ENCODE measurements at places on chromosomes 1 and 21.

DNA sequence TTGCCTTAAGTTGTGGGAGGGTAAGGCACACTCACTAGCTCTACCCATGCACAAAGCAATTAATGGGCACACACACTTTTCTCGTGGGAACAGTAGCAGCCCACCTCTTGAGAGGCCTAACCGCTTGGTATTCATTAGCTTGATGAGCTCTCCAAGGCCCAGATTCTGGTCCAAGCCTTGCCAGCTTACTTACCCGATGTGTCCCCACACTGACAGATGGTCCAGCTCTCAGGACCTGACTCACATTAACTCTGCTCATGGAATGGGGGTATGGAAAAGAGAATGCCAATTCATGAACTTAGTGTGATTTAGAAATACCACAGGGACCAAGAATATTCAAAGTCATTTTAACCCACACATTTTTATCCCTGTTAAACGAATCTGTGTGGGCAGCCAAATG lies 106.8 kb upstream of the CACHD1 start:
- DNase-seq: no peak

GRCh38 chr1:78607334-78607927 lies 12.8 kb upstream of the IFI44L start:
- no peak for DNase-seq

GRCh38 chr1:53254011-53254640 lies 15.8 kb upstream of the MAGOH start:
- no peak for DNase-seq

- no peak for DNase-seq
Measured at GRCh38 chr1:19309123-19309813, 2.7 kb downstream of the AKR7A2 start.

DNA sequence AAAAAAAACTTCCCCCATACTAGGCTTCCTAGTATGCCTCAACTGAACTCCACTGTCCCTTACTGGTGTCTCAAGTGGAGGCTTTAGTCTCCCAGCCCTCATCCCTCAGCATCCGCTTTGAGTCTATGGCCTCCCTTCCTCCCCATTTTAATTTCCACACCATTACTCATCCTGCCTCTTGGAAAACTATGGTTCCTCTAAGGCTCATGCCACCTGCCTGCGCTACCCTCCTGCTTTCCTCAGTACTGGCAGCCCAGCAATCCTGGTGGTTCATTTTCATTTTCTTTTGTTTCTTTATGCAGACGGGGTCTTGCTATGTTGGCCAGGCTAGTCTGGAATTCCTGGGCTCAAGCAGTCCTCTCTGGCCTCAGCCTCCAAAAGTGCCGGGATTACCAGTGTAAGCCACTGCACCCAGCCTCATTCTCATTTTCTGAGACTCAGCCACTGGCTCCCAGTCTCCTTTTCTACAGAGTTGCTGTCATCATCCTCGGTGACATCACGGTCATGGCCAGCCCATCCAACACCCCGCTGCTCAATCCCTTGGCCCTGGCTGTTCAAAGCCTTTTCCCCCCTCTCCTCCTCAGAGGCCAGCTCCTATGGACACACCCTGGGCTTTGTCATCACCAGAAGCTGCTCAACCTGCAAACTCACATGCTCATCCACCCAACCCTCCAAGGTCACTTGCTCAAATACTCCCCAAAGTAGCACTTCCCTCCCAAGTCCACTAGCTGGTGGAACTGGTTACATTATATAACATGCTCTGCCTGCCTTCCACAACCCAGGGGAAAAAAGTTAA lies 2.3 kb upstream of the PMVK start:
- no peak for DNase-seq

DNA sequence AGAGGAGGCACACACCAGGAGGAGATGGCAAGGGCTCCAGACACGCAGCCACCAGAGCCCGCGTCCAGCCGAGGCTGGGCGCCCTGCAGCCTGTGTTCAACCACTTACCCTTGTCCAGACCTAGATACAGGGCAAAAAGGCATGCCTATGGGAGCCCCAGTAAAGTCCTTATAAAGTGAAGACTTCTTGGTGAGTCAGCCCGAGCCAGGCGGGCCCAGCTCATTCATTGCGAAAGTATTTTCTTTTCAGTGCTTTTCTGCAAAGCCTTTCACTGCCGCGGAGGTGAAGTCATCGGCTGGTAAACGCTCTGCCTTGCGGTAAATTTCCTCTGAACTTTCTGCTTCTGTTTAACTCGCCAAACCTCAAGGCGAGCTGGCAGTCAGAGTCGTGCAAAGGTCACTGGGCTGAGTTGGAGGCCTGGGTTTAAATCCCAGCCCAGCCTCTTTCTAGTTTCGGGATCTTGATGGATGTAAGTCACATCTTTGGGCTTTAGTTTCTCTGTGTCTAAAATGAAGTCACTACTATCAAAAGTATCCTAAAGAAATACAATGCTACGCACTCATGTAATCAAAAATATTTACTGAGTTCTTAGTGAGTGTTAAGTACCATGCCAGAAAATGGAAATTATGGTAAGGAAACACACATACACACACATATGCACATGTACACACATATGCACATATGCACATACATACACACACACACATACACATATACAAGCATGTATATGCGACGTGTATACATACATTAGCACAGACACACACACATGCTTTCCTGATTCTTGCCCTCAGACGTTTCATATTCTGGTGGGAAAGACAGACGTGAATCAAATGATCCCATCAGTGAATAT lies 54.7 kb upstream of the IFFO2 start:
- DNase-seq: peak; percentile 54

DNA sequence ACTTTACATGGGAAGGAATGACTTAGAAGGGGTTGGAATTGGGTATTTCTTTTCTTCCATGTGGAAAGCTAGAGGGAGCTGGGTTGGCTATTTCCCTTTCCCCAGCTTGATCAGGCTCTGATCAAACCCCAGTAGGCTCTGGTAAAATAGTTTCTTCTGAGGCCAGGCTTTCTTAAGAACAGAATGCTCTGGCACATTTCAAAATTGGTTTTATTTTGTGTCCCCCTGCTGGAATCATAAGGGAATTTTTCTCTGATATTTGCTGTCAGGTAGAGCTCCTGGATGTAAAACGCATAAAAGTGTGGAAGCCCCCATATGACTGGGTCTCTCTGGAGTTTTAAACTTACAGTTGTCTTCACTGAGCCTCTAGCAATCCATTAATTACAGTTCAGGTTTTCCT lies 17.1 kb upstream of the APOBEC4 start:
- DNase-seq: no peak

DNA sequence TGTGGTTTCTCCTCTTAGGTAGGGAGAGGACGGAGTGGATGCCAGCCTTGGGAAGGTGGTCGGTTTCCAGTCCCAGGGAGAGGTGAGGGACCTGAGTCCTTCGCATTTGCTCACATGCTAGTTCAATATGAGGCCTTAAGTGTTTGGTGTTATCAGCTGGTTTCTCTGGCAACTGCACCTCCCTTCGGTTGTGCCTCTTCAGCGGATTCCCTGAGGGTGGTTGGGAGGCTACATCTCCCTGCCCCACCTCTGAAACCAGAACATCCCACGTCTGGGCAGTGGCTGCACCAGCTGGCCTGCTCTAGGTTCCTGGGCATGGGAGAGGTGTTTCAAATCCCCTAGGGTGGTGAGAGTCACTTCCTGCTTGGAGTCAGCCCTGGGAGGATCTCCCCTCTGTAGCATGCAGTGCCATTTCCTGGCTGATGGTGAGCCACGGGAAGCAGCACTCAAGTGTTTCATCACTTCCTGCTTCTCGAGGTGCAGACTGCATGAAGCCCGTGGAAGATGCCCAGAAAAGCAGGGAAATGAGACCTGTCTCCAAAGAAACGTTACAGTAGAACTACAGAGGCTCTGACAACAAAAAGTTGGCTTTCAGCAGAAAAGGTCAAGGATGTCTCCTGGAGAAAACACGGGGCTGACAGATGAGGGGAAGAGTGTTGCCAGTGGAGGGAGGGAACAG lies 4.5 kb downstream of the TMEM125 start:
- DNase-seq: no peak

- DNase-seq: no peak
Measured at GRCh38 chr1:29896791-29897714, 660.7 kb downstream of the PTPRU start.

All from activated CD4-positive, CD25-positive, alpha-beta regulatory T cell treated with anti-CD3 and anti-CD28 coated beads, Interleukin-2, amount 50 U/mL, for 16 hours (primary cell).